ENCODE measurements at places on chromosomes 3 and 15. TPM values are rescaled to one million over a fixed set of nuclear protein-coding genes. Genes with fewer than 3 reads are reported as not detected.

SNURF gene
- 2.5 TPM for total RNA-seq

INAFM2 gene
- total RNA-seq, result 16.8 TPM

CSK gene
- total RNA-seq, result 51.0 TPM

RASGRP1 gene
- total RNA-seq, result 3.1 TPM

C3orf85 gene
- not detected for total RNA-seq

OR5H14 gene
- not detected for total RNA-seq

BMF gene
- total RNA-seq, result 43.4 TPM

PCSK6 gene
- 8.4 TPM for total RNA-seq

VEPH1 gene
- 9.0 TPM for total RNA-seq

SOX2 gene
- total RNA-seq, result not detected

LRRC58 gene
- 31.9 TPM for total RNA-seq

GATA2 gene
- 6.0 TPM for total RNA-seq

RPS17 gene
- total RNA-seq, result 4,593 TPM

Data from kidney epithelial cell (primary cell).